ENCODE measurements at places on chromosomes 5 and 9.
A peak's percentile ranks its signal among the peaks of the same experiment; 100 is the strongest.

GRCh38 chr5:10377081-10377480, 23.6 kb downstream of the MARCHF6 start:
- DNase-seq: no peak

- peak; percentile 28 for DNase-seq
These were observed 744 bp downstream of the TARS1 start for GRCh38 chr5:33441241-33442177.

GRCh38 chr5:179435181-179435580, 89.9 kb upstream of the ADAMTS2 start:
- no peak for DNase-seq

GRCh38 chr9:133351526-133351907, 3.5 kb downstream of the RPL7A start:
- no peak for DNase-seq

- no peak for DNase-seq
These were observed 1498.8 kb downstream of the MAT2B start for GRCh38 chr5:165004175-165004574.

DNA sequence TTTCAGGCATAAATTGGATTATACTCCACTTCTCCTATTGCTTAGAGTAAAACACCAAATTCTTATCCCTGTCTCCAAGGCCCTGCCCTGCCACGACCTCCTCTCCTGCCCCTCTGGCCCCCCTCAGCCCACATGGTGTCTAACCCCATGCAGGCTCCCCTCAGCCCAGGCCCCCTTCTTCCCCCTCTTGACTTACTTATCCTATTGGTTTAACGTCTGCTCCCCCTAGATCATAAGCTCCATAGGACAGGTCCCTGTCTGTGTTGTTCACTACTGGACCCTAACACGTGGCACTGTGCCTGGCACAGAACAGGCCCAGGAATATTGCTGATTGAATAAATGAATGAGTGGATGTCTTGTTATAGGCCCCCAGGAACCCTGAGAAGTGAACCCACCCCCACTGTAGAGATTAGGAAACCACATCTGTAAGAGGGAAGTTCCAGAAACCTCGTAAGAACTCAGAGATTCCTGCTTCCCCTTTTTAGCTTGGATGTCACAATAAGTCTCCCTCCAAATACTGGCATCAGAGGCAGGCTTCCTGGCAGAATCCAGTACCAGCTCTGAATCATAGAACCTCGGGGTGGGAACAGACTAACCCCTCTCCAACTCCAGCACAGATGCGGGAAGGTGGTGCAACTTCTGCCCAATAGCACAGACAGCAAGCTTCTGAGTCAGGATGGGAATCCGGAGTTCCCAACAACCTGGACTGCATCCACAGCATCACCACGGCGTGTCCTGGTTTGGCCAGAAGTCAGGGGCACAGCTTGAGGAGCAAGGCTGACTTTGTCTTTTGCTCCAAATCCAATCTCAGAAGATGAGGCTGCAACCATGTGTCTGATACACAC, 31.5 kb downstream of the HRH2 start:
- no peak for DNase-seq

- no peak for DNase-seq
These were observed 132.6 kb downstream of the MRPL36 start for GRCh38 chr5:1666812-1667588.

DNA sequence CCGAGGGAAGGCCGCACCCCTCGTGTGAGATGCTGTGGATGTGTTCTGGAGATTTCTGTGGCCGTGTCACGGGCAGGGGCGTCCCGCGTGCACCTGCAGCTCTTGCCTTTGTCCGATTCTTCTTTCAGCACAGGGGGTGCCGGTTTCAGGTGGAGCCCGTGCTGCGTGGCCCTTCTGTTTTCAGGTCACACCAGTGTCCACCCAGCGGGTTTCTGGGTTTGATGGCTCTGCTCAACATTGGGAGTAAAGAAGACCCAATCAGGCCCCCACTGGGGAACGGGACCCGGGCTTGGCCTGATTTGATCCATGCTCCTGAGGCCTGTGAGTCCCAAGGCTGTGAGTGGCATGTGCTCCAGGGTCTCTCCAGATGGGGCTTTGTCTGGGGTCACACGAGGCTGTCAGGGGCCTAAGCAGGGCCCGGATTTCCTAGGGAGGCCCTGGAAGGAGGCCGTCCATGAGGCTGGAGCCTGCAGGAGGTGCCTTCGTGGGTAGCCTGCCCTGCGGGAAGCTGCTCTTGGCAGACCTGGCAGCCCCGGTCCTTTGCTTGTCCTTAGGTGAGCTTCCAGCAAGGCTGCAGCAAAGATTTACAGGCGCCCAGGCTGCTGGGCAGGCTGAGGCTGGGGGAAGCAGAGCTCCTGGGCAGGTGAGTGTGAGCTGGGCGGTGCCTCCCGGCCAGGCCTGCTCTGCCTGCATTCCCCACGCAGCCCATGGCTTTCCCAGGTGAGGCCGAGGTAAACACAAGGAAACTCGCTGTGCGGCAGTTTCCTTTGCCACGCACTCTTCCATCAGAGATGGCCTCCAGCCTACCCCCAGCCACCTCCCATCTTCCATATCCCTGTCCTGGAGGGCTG, 12.8 kb downstream of the MRPL36 start:
- no peak for DNase-seq

DNA sequence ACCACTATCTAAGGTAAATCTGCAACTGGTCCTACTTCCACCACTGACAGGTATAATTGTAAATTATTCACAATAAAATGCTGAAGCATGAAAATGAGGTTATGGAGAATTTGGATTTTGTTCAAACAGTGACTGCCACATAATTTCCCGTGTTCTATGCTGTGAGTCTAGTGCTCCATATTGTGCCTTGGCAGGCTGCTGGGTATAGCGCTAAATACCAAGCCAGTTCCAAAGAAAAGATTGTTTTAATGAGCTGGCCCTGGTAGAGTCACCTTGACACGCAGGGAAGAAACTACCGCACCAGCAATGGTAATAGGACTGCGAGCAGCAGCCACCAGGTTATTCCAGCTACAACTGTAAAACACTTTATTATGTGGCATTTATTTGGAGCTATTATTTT, 30.4 kb downstream of the PSMB7 start:
- DNase-seq: no peak

GRCh38 chr5:122126177-122126755, 3.1 kb upstream of the ZNF474 start:
- no peak for DNase-seq

DNA sequence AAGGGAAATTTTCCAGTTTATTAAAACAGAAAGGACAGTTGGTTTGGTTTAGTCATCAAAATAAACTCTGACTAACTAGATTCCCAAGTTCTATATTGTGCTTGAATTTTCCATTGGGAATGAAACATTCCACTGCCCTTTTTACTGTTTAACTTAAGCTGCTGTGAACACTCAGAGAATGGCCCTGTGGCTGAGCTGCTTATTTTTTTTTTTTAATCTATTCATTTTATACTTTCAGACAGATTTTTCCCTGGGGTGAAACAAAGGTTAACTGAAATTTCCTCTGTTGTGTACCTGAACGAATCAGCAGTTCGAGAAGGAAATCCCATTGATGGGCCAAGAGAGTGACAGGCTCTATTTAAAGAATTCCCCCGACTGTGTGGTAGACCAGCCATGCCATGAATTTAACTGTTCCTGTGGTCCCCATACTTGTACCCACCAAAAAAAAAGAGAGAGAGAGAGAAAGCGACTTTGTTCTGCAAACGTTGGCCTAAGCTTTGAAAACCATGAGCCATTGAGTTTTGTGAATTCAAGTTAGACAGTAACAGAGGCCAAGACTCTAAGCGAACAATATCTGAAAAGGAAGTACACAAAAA, 138.7 kb upstream of the GRHPR start:
- no peak for DNase-seq

GRCh38 chr9:115208501-115208900, 90.5 kb upstream of the TNC start:
- no peak for DNase-seq

GRCh38 chr9:137138058-137138721, 764 bp upstream of the GRIN1 start:
- DNase-seq: no peak

GRCh38 chr5:65271906-65272305, 209.8 kb downstream of the ADAMTS6 start:
- DNase-seq: no peak

- no peak for DNase-seq
These were observed 102.5 kb upstream of the ERCC6L2 start for GRCh38 chr9:95773053-95773418.

DNA sequence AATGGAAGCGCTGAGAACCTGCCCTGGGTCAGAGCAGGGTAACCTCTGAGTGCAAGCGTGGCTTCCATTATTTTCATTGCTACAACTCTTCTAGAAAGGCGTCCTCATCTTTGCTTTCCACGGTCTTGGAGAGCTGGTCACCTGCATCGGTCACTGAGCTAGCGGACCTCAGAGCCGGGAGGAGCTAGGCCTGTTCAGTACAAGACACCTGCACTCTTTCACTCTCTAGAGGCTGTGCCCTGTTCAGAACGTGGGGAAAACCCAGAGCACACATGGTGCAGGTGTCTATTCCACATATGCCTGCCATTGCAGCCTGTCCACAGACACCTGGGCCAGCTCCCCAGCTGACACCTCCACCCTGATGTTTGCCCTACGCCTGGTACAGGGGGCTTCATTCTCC, 147.8 kb upstream of the IRX2 start:
- no peak for DNase-seq

- no peak for DNase-seq
These were observed 164.1 kb downstream of the HSD17B3 start for GRCh38 chr9:96137671-96138429.

GRCh38 chr5:152297866-152298265, 107.2 kb downstream of the NMUR2 start:
- no peak for DNase-seq

DNA sequence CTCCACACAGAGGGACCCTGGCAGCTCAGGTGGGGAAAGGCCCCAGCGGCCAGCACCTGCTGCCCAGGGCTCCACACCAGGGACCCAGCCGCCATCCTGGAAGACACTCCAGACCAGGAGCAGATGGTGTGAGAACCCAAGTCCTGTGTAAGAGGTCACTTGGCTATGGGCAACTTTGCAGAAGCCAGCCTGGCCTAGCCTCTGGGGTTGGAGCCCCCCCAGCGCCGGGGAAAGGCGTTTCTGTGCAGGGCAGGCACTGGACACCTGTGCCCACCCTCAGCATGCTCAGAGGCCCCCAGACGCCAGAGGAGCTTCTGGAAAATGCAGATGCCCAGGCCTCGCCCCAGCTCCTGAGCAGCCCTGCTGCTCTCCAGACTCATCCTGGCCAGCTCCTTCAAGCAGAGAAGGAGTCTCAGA, 34.0 kb downstream of the RASGEF1C start:
- no peak for DNase-seq

- DNase-seq: no peak
These were observed 982.5 kb downstream of the TLE4 start for GRCh38 chr9:80554301-80554700.

DNA sequence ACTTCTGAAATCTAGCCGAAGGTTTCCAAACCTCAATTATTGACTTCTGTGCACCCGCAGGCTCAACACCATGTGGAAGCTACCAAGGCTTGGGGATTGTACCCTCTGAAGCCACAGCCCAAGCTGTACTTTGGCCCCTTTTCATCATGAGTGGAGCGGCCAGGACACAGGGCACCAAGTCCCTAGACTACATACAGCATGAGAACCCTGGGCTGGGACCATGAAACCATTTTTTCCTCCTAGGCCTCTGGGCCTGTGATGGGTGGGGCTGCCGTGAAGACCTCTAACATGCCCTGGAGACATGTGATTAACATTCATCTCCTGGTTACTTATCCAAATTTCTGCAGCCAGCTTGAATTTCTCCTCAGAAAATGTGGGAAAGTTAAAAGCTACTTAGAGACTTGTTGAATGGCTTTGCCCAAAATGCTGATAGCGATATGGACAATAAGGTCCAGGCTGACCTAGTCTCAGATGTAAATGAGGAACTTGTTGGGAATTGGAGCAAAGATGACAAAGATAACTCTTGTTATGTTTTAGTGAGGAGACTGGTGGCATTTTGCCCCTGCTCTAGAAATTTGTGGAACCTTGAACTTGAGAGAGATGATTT, 34.1 kb upstream of the CPLANE1 start:
- no peak for DNase-seq

- DNase-seq: no peak
These were observed 31.2 kb downstream of the NIPSNAP3B start for GRCh38 chr9:104795082-104795481.

DNA sequence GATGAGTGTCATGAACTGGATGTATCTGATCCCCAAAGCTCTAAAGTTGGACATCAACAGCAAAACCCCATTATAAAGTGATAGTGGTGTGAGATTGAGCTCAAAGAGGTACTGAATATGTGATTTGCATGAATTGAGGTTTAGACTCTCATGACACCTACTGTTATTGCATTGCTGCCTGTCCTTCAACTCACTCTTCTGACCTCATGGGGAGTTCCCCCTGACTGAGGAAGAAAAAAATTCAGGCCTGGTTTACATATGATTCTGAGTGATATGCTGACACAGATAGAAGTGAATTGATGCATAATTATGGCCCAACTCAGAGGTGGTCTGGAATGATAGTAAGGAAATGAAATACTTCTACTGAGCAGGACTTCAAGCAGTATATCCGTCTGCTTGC, 76.2 kb upstream of the CHD1 start:
- DNase-seq: no peak

DNA sequence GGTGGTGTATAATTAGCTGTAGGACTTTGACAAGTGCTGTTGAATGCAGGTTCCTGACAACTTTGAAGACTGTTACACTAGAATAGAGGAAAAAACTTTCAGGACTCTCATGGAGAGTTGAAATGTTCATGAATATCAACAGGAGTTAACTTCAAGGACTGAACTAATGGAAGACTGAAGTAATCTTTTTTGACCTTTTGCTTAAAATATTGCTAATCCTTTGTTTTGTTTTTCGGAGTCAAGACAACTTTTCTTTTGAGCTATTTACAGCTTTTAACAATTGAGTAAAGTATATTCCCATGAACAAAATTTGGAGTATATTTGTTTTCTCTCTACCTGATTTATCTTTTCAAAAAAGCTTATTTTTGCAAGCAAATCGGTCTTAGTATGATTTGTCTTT, 34.1 kb upstream of the MTMR12 start:
- no peak for DNase-seq

- DNase-seq: no peak
These were observed 1.4 kb upstream of the TTC1 start for GRCh38 chr5:160007514-160007913.

- DNase-seq: no peak
These were observed 71.5 kb upstream of the ERBIN start for GRCh38 chr5:65854925-65855324.

DNA sequence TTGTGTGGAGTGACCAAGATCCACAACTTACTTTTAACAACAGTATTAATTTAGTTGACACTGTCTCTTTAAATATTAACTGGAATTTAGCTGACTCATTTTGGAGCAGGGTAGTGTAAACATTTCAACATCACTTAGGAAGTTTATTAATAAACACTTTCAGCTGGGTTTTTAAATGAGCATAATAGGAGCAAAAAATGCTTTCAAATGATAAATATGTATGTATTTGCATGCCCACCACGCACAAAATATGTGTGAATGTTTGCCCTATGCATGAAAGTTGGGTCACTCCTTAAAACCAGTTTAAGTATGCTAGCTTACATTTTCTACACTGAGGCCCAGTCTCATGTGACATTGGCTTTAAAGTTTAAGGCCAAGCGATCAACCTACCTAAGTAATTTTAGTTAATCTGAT, 2.9 kb downstream of the ZFAND5 start:
- DNase-seq: no peak

All from activated T-cell treated with anti-CD3 and anti-CD28 coated beads, Interleukin-2, amount 50 U/mL, for 4 hours (primary cell).